ENCODE measurements at places on chromosomes 3 and 15. TPM values are rescaled to one million over a fixed set of nuclear protein-coding genes. Genes with fewer than 3 reads are reported as not detected.

ANKRD34C gene
- 0.08 TPM for polyA plus RNA-seq

SIDT1 gene
- 4.5 TPM for polyA plus RNA-seq

MUC20 gene
- 44.4 TPM for polyA plus RNA-seq

GRCh38 chr3:89216016-89216739 lies 108.8 kb downstream of the EPHA3 start:
- DNase-seq, result no peak

- no peak for DNase-seq
Observed at GRCh38 chr3:149426325-149426724, 48.2 kb upstream of the TM4SF4 start.

DNA sequence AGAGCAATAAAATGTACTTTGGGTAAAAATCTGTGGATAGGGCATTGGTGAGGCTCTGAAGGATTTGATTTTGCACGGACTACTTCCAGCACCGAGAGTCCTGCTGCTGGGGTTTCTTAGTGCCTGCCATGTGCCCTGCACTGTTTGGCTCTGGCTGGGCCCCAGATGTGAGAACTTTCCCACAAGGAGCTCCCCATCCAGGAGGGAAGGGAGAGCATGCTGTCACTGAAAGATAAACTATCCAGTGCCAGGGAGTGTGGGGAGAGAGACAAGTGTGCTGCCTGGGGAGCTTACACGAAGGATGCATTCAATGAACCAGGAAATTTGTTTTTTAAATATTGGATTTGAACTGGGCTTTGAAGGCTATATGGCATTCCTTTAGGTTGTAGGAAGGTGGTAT lies 30.2 kb downstream of the LPP start:
- DNase-seq, result no peak

- no peak for DNase-seq
Observed at GRCh38 chr3:15750143-15750542, 47.6 kb downstream of the ANKRD28 start.

All from left renal cortex interstitium (tissue), 4 donors.